Hematopoietic multipotent progenitor cell treated with erythropoietin and hydrocortisone succinate and interleukin-3 and kit ligand, for 6 days (in vitro differentiated cells): ENCODE measurements at places on chromosomes 11 and 22.

DNA sequence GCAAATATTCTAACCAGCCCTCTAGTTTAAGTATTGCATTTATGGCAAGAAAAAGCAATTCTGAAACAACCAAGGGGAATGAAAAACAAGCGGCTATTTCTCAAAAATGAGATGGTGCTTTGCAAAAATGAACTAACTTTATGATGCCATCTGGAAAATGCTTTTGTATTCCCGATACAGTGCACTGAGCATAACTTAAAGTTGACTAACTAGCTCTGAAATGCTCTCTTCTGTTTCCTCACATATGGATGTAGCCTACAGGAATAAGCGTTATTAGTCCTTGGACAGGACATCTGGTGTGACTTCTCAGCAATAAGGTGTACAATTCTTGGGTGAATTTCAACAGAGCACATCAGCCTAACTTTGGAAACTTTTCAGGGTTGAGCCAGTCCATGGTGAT, 228.2 kb upstream of the DDI1 start:
- no peak for DNase-seq

- peak; percentile 67 for DNase-seq
Observed at GRCh38 chr11:67384851-67385366, 6.9 kb upstream of the RAD9A start.

GRCh38 chr22:29751669-29752068, 15.1 kb downstream of the ZMAT5 start:
- no peak for DNase-seq

DNA sequence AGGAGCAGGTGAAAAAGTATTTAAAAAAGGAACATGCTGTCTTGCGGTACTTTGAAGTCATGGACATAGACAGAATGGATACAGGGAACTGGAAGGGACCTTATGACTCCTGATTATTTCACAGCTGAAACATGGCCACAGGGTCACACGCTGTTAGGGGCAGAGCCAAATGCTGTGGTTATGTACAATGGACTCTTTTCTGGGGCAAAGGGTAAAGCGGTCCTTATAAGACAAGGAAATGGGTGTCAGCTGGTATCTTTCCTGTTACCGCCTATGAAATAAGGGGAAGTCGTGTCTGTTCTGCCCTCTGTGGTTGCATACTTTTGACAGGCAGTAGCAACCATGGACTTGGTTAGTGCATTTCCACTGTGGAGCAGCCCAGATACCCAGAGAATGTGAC, 12.8 kb upstream of the ST14 start:
- peak; percentile 77 for DNase-seq

- no peak for DNase-seq
Observed at GRCh38 chr22:45227645-45228400, 12.9 kb downstream of the KIAA0930 start.

DNA sequence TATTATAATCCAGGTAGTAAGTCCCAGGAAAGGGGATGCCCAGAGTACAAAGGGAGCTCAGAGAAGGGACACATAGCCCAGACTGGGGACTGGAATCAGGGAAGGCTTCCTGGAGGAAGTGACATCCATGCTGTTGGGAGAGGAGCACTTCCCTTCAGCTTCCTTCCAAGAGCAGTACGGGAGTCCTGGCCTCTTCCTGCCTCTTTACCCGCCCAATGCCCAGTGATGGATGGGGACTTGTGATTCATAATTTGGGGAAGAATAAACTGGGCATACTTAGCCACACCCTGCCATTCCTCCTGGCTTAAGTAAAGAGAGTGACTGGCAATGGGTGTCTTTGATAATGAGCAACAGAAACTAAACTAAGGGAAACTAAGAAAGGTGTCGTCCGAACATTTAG, 11.5 kb downstream of the C11orf91 start:
- no peak for DNase-seq

DNA sequence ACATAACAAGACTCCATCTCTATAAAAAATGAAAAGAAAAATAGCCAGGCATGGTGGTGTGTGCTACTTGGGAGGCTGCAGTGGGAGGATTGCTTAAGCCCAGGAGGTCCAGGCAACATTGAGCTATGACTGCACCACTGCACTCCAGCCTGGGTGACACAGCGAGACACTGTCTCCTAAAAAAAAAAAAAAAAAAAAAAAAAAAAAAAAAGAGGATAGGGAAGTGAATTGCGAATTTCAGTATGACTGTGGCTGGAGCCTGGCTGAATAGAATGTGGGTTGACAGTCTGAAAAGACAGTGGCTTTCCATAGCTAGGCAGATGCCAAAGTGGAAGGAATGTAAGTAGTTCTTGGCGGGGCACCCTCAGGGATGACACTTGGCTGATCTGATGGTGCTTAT, 6.4 kb upstream of the LDHAL6A start:
- DNase-seq: no peak

GRCh38 chr11:77110836-77111235, 8.2 kb downstream of the OMP start:
- no peak for DNase-seq

- peak; percentile 46 for DNase-seq
Observed at GRCh38 chr11:119100994-119101758, 477 bp downstream of the DPAGT1 start.

DNA sequence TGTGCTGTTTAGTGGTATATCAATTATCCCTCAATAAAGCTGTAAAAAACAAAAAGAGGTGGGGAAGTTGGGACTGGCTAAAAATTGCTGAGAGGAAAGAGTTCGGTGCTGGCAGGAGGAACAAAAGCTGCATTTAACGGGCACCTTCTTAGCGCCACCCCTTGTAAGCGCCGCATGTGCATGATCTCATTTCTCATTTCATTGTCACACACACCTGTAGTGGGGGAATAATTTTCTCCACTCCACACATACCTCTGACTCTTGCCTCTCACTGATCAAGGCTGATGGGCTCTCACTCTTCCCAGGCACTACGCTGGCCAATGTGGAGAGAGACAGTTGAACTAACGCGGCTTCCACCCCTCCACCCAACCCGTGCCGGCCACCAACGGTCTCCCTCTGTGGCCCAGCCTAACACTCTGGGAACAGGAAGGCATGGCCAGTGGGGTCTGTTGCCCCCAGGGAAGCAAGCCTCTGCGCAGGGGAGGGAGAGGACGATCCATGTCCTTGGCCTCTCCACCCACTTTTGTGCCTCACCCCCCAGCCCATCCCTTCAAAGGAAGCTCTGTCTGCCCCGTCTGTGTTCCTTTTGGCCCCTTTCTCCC, 186.7 kb upstream of the SYT13 start:
- DNase-seq: no peak

DNA sequence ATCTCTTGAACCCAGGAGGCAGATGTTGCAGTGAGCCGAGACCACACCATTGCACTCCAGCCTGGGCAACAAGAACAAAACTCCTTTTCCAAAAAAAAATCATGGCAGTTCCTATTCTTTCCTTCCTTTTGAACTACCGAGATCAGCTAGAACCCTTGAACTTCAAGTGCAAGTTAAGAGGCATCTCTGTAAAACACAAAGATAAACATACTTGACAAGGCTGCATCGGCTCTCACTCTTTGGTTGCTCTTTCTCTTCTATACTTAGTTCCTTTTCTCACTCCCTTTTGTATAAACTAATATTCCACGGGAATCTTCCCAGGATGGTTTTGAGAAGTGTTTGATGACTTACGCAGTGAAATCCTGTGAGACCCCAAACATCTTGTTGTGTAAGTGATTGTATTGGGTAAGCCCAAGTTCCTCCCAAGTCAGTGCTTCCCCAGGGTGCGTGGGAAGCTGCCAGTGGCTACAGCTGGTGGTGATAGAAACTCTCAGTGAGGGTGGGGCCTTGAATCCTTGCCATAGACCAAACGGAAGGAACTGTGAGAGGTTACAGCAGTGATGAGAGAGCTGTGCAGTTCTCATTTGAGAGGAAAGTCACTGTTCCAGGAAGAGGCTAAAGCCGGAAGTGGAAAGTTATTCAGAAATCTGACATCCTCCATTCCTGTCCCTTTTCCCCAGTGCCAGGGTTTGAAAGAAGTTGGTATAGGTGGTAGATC, 24.1 kb upstream of the CDC42EP2 start:
- peak; percentile 86 for DNase-seq

DNA sequence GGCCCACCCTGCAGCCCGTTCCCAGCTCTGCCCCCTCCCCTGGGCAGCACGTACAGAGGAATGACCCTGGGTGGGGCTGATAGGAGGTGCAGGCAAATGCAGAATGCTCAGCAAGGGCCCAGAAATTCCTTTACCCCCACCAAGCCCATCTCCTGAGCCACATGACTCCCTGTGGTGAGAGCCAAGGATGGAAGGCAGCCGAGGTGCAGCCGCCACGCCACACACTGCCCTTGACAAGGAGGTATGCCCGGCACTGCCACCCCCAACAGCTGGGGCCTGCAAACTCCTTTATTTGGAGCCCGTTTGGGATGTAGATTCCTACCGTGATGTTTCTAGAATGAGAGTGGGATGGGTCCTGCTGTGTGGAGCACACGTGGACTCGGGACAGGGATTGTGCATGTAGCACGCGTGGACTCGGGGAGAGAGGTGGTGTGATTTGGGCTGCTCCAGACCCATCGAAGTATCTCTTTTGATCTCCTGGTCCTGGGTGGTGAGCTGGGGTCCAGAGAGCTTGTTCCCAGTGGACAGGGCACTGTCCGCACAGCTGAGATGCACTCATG, 12.9 kb downstream of the GTSE1 start:
- no peak for DNase-seq

GRCh38 chr22:47043835-47044721, 281.6 kb downstream of the TBC1D22A start:
- DNase-seq: peak; percentile 47

DNA sequence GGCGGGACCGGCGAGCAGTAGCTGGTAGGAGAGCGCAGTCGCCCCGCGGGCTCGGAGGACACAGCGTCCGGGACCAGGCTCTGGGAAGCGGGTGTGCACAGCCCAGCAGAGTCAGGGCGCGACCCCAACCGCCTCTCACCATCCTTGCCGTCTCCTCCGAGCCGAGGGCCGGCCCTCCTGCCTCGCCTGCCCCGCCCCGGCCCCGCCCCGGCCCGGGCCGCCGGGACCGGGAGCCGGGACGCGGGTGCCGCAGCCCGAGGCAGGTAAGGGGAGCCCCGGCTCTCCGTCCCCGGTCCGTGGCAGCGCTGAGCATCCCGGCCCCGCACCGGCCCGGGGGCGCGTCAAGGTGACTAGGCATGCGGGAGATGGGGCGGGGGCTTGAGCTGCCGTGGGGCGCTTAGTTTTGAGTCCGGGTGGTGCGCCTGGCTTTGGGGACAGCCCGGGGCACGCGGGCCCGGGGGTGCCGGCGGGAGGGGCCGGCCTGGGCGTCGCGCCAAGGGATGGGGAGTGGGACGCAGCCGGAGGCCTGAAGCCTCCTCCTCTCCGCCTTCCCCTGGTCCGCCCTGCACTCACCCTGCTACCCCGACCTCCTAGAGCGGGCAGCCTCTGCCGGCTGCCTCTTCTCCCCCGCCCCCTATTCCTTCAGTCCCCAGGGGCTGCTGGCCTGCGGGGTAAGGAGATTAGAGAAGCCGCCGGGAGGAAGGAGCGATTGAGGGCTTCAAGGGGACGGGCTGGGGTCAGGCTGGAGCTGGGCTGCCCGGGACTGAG, at the start of gene ABCG4:
Gene ABCG4, plus strand, starts transcription at position 35 of the 768 bp plus-strand sequence. CDS start 914 bp downstream, outside the sequence.
- DNase-seq: no peak

DNA sequence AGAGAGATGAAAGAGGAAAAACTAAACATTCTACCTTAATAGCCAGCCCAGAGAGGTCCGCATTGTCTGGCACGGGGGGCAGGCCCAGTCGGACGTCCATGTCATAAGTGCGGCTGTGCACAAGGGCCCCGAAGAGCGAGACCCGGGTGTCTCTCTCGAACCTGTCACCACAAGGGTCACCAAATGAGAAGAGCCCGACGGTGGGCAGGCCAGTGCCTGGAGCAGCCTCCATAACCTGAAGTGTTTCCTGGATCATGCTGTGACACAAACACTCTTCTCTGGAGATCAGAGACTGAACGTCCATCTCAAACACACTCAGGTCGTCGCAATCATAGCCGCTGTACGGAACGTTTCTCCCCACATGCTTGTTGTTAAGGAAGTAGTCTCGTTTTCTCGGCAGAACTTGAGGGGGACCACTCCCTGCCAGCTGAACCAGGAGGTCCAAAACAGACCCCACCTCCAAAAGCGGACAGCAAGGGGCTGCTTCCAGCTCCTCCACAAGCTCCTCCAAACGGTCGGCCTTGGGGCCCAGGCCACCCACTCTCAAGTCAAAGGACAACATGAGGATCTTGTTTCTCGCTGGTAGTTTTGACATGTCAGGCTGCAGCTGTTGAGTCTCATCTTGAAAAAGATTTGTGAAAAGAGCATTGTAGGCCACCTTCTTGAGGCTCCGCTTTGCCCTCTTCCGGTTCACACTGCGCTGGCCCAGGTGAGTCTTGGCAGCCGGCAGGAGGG, 971 bp downstream of the TUBGCP6 start:
- no peak for DNase-seq

DNA sequence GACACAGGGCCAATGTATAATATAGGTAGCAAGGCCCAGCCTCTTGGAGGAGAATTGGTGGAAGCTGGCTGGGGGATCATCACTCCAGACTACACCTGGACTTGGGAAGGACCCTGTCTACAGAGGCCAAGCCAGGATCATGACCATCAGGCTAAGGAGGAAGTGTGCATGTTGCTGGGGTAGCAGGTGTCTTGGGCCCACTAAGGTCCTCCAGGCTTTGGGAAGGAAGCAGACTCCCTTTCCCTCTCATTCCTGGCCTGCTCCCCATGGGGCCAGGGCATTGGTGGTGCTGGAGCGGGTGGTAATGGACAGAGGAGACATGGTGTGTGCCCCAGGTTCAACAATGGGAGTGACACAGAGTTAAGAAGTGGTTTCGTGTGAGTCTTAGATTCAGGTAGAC, 16.0 kb upstream of the TUB start:
- no peak for DNase-seq

GRCh38 chr11:8289492-8289918, 25.8 kb upstream of the LMO1 start:
- no peak for DNase-seq

DNA sequence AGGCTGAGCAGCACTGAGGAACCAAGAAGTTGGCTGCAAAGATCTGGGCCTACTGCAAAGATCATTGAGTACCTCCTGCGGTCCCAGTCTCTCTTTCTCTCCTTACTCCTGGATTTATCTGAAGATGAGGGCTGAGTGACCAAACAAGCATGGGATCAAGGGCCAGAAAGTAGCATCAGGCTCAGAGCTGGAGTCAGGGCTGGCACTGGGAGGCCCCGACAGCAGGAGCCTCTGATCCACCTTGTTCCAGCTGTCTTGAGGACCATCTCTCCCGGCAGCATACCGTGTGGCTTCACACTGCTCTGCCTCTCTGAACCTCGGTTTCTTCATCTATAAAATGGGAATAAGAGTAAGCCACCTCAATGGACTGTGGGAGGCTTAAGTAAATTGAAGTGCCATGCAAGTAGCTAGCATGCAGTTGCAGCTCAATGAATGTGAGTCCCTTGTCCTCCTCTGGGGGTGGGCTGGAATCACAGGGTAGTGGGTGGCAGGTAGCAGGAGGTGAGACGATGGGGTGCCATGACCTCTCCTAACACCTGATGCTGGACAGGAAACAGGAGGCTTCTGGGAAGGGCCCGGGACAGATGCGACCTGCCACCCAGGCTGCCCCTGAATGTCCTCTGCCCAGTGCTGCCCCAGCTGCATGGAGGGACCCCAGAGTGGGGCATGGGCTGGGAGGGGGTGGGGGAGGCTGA, 52.5 kb upstream of the PRDM11 start:
- DNase-seq: no peak

GRCh38 chr22:23055449-23056179, 14.7 kb upstream of the GNAZ start:
- DNase-seq: no peak
